ENCODE measurements at places on chromosomes 2 and 18. TPM values are rescaled to one million over a fixed set of nuclear protein-coding genes. Genes with fewer than 3 reads are reported as not detected.

MYO1B gene
- 15.2 TPM for total RNA-seq

DNAH6 gene
- 0.12 TPM for total RNA-seq

NETO1 gene
- not detected for total RNA-seq

GRCh38 chr2:41062336-41062735, 610.4 kb upstream of the SLC8A1 start:
- DNase-seq: no peak

DNA sequence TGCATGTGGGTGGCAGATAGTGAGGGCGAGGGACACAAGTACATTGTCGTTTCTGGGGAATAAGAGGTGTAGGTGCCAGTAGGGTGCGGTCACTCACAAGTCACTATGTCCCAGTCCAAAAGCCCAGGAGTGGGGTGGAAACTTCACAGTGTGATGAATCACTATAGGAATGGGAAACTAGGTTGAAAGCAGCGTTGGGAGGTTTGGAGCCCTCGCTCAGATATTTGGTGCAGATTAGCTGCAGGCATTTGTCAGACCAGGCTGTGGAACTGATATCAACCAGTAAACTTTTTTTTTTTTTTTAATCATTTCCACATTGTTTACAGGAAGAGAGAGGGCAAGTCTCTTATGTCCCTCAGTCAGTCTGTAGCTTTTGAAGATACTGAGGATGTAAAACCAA, 121.8 kb downstream of the CERS6 start:
- DNase-seq: no peak

DNA sequence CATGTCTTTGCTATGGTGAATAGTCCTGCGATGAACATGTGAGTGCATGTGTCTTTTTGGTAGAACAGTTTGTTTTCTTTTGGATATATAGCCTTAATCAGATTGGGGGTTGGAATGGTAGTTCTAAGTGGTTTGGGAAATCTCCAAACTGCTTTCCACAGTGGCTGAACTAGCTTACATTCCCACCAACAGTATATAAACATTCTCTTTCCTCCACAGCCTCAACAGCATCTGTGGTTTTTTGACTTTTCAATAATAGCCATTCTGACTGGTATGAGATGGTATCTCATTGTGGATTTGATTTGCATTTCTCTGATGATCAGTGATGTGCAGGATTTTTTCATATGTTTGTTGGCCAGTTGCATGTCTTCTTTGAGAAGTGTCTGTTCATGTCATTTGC, 112.2 kb upstream of the SESTD1 start:
- DNase-seq: no peak

DNA sequence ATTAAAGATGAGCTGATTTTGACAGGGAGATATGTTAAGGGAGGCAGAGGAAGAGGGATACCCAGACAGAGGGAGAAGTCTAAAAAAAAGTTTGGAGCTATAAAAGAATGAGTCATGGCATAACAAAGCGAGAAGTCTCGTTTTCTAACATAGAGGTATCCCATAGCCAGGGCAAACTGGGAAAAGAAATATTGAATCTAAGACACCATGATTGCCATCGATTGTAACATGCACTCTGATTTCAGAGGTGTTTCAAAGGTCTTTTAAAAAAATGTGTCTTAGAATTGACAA, 110.7 kb downstream of the MDH1 start:
- no peak for DNase-seq

All from activated T-helper 1 cell treated with anti-CD3 and anti-CD28 coated beads, Interleukin-12 subunit alpha, Interleukin-12 subunit beta, Interleukin-2, Interleukin-4 antibody, amounts not matched to agents 30 ng/mL and 10 ng/mL and 1 ng/mL, durations not matched to agents 14 hours and 24 hours and 36 hours (primary cell).